ENCODE measurements at places on chromosomes 12 and 14.

DNA sequence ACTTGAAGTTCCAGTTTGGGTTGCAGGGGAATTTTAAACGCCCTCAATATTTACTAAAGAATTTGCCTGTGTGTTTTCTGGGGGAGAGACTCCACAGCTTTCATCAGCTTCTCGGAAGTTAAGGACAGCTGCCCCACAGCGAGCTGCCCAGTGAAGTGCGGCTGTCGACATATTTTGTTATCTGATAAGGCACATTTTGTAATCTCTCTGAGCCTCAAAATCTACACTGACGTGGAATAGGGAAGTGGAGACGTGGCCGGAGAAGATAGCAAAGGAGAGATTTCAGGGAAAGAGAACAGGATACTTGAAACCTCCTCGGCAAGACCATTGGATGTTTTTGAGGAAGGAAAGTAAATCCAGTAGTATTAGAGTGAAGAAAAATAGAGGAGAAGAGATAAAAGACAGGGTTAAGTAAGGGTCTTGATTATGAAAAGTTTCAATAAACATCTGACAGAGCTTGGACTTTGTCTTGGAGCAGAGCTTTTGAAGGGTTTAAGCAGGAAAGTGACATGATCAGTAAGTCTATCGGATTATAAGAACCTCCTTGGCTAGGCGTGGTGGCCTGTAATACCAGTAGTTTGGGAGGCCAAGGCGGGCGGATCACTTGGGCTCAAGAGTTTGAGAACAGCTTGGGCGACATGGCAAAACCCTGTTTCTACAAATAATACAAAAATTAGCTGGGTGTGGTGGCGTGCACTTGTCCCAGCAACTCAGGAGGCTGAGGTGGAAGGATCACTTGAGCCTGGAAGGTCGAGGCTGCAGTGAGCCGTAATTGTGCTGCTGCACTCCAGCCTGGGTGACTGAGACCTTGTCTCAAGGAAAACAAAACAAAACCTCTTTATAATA, 1.1 kb downstream of the POLR3B start:
- DNase-seq, result no peak

DNA sequence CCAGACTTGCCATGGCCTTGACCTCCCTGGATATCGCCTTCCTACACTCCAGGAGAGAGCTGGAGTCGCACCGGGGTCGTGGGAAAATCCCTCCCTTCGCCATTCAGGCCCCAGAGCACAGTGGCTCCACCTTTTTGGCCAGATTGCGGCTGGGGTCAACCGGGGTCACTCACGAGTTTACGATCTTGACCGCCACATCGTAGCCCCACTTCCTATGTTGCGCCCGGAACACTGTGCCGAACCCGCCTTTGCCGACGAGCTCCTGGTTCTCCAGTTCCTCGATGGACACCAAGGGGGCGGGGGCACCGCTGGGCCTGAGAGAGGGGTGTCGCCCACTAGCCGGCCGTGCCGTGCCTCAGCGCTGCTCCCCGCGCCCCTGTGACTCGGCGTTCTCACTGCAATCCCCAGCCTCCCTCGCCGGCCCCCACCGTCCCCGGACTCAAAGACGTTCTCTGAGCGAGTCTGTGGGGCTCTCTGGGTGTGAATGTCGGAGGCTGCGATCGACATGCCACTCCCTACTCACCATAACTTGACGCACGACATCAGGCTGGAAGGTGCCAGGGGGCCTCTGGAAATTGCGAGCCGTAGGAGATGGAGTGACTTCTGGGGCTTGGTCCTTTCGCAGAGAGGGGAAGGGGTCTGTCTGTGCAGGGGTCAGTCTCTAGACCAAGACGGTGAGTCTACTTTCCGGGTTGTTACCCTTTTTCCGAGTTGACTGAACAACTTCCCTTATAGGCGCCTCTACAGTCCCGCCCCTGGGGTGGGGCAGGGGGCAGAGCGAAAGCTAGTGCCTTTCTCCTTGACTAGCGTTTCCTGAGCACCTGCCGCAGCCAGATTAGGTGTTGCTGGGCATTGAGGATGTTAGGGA, at the start of gene RIPK3:
Gene RIPK3, minus strand, starts transcription at position 708 of the 868 bp plus-strand sequence. Its CDS starts 165 bp downstream, at position 543.
- peak; percentile 82 for DNase-seq

GRCh38 chr14:67999290-67999689, 179.7 kb downstream of the RAD51B start:
- DNase-seq, result no peak

GRCh38 chr12:50715174-50715573, 48.7 kb upstream of the ATF1 start:
- DNase-seq, result no peak

GRCh38 chr14:98489115-98489514, 782.9 kb downstream of the BCL11B start:
- no peak for DNase-seq

DNA sequence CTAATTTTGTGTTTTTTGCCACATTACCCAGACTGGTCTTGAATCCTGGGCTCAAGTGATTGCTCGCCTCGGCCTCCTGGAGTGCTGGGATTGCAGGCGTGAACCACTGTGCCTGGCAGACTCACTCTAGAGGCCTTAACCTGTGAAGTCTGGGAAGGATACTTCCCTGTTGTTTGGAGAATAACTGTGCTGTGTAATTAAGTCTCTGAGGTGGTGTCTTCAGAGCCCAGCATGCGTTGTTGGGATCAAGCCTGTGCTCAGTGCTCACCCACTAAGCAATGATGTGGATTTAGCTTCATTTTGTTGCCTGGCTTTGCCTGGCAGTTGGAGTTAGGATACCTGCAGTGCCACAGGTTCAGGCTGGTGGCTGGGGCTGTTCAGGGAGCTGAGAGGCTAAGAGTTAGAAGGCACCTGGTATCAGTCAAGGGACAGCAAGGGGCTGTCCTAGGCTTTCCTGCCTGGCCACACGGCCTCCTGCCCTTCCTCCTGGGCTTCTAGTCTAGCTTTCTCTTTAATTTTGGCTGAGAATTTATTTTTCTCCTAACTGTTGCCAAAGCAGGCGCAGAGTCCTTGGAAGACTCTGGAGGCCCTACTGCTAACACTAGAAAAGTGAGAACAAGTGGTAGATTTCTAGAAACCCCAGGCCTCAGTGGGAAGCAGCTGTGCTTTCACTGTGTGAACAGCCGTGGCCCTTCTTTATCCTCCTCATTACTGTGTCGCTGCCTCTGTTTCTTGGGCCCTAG, 38.5 kb downstream of the EP400 start:
- no peak for DNase-seq
